Esophagus squamous epithelium (tissue), 5 donors: ENCODE measurements at places on chromosomes 6 and 20.

- no peak for DNase-seq
Observed at GRCh38 chr6:33761922-33762629, 15.4 kb upstream of the IP6K3 start.

DNA sequence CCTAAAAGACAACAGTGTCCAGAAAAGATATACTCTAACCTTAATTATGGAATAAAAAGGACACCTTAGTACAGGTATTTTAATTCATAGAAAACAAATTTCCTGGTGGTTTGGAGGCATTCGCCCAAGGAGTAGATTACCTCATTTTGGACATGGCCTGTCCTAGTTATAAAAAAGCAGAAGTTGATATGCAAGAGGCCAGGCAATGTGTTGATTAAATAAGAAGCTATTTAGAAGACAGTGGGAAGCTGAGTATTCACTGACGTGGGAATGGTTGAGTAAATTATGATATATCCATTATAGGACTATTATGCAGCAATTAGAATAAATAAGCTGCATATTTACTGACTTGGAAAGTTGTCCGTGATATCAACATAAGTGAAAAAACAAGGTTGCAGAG, 314.9 kb downstream of the ALDH8A1 start:
- no peak for DNase-seq

- DNase-seq: no peak
Observed at GRCh38 chr6:125728739-125729138, 20.7 kb upstream of the HEY2 start.

- DNase-seq: no peak
Observed at GRCh38 chr20:34420146-34420545, 57.1 kb downstream of the ITCH start.

- no peak for DNase-seq
Observed at GRCh38 chr6:1712451-1712850, 102.7 kb downstream of the FOXC1 start.

DNA sequence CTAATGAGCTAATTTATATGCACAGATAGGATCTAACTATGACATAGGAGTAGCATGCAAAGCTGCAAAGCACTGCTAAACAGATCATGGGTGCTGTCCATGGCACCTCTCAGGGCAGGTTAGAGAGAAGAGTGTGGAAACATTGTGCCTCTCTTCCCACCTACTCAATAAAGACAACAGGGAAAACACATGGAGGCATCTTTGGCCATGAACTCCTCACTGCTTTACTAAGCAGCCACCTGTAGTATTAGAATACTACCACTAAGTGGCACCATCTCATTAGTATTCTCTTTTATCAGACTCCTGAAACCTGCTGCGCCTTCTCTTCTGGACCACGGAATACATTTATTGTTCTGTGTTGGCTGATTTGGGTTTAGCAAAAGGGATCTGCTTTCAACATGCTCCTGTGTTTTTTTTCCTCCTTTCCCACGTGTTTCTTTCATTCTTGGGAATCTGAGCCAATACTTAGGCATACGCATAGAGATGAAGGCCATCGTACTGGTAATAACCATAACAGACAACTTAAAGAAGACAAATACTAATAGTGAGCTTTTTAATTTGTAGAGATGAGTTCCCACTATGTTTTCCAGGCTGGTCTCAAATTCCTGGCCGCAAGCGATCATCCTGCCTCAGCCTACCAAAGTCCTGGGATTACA, 9.4 kb upstream of the HDDC2 start:
- no peak for DNase-seq

GRCh38 chr6:161618831-161619454, 345.1 kb upstream of the AGPAT4 start:
- DNase-seq: no peak

DNA sequence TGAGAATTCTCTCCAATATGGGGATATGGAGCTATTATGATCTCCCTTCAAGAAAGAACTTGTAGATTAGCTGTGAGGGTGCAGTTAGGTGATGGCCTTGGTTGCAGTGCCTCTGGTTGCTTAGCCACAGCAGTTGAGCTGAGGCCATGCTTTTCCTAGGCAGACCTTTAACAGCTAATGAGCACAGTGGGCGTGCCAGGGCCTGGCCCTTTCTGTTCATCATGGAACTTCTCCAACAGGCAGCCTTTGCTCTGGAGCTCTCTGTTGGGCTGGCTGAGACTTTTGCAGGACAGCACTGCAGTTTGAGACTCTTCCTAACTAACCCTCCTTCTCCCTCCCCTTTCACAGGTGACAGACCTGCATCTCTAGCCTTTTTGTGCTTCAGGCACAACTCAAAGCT, 39.7 kb upstream of the TMEM170B start:
- no peak for DNase-seq

DNA sequence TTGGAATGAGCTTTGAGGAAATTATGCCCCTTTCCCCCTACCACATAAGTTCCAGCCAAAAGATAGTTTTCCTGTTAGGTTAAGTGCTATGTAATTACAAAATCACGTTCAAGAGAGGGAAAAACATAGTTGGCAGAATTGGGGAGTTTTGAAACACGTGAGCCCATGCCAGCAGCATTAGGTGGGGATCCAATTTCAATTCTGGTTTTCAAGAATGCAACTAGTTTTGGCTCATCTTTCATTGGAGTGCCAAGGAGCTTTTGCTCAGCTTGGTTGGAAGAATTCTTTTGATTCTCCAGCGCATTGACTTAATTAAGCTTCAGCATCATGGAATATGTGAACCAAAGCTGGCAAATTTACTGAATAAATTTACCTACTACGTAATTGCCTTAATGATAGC, 95.9 kb downstream of the SAMD5 start:
- DNase-seq: no peak

- DNase-seq: no peak
Observed at GRCh38 chr20:54433636-54434035, 41.8 kb upstream of the DOK5 start.

GRCh38 chr6:31660381-31661261, at the start of gene C6orf47:
TSS of gene C6orf47 (minus strand) at chr6:31660778. CDS start at chr6:31659947, 831 bp downstream.
- DNase-seq: no peak

DNA sequence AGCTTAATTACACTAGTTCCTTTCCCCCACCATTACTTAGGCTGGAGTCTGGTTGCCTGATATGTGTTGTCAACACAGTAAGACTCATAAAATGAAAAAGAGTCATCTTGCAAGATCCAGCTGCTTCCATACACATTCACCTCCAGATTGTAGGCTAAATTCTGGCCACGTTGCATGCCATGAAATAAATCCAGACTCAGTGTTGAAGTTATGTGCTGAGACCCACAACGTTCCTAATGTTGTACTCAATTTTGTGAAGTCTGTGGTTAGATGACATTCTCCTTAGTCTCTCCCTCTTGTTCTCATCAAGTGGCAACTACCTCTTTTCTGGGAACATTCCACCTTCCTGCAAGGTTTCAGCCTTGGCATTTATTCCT, 212.3 kb downstream of the LMBRD1 start:
- DNase-seq: no peak
